ENCODE measurements at places on chromosomes 5 and 9.

GRCh38 chr5:154371687-154372086 lies 74.1 kb upstream of the SAP30L start:
- DNase-seq = no peak

- DNase-seq = peak; percentile 8
Measured at GRCh38 chr5:68749631-68750030, 344.2 kb upstream of the SLC30A5 start.

DNA sequence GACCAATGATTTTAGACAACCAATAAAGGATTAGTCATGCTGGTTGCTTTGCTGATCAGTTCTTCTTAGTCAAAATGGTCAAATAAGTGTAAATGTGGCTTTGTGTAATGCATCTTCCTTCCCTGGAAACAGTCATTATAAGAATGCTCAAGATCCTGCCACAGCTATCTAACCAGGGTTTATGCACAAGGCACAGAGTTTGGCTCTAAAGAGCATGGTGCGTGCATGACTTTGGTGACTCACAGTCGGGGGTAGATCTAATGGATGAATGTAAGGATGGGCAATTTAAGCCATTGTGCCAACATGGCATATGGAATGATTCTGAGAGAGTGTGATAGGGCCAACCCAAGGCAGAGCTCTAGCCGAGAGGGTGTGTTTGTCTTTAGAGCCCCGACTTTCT lies 6.5 kb downstream of the LIX1 start:
- DNase-seq = no peak

- DNase-seq = peak; percentile 6
Measured at GRCh38 chr9:76366275-76366674, 28.0 kb downstream of the RFK start.

GRCh38 chr9:73969936-73970335 lies 527.2 kb upstream of the RORB start:
- no peak for DNase-seq

DNA sequence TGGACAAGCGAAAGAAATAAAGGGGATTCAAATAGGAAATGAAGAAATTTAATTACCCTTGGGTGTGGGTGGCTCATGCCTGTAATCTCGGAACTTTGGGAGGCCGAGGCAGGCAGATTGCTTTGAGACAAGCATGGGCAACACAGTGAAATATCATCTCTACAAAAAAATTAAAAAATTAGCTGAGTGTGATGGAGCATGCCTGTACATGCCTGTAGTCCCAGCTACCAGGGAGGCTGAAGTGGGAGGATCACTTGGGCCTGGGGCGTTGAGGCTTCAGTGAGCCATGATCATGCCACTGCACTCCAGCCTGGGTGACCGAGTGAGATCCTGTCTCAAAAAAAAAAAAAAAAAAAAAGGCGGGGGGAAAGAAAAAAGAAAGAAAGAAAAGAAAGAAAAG lies 4.0 kb upstream of the RCL1 start:
- DNase-seq = no peak

DNA sequence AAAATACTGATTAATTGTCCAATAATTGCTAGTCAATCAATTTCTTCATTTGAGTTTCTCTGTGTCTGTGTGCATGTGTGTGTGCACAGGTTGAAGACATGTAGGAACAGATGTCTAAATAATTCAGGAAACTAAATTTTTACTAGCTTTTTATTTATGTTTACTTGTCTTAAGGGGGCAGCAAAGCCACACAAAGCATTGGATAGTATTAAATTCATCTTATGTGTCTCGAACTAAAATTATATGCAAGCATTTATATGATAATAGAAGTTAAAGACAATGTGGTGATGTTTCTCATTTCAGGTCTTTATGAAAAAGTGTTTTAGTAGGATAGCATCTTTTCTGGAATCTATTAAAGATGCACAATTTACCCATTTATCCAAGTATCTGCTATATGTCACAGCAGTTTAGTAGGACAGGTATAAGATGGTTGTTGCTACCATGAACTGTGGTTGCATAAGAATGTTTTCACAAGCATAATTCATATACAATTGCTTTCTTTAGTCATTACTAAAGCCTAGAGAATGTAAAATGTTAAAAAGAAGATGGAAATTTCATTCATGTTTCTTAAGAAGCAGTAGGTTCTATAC lies 784.6 kb upstream of the NUDT12 start:
- DNase-seq = peak; percentile 61

- DNase-seq = no peak
Measured at GRCh38 chr5:131386124-131386523, 122.3 kb downstream of the CDC42SE2 start.

- no peak for DNase-seq
Measured at GRCh38 chr5:132491368-132492364, 1.1 kb upstream of the IRF1 start.
